ENCODE measurements at places on chromosomes 5 and 9.

GRCh38 chr5:66249920-66250319 lies 105.8 kb downstream of the SREK1 start:
- DNase-seq, result no peak

DNA sequence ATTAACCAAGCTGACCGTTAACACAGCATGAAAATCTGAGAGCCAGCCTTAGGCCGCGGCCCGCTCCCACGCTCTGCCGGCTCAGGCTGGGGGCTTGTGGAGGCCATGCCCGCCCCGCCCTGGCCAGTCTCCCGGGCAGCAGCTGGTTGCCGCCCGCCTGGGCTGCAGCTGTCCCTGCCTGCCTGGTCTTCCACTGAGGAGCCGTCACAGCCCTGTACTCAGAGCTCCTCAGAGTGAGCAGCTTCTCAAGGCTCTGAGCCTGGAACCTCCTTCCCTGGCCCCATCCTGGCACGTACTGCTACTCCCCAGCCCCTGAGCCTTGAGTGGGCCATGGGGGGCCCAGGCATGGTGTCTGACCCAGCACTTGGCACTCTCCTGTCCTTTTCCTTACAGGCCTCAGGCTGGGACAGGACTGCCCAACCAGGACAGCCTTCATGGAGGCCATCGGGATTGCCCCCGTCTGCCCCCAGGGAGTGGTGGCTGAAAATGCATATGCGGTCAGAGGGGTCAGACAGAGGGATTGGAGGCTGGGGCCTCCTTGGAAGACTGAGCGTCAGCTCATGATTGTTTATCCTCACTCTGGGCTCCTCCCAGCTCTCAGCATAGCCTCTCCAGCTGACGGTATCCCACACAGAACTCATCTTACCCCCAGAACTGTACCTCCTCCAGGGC lies 11.9 kb downstream of the FGFR4 start:
- no peak for DNase-seq

GRCh38 chr5:66808663-66809062 lies 212.5 kb downstream of the MAST4 start:
- DNase-seq, result no peak

GRCh38 chr9:106717686-106718085 lies 145.3 kb upstream of the ZNF462 start:
- DNase-seq, result peak; percentile 83

All from brain microvascular endothelial cell (primary cell).